T47D (cell line): ENCODE measurements at places on chromosomes 3 and 15.
A peak's percentile ranks its signal among the peaks of the same experiment; 100 is the strongest.

DNA sequence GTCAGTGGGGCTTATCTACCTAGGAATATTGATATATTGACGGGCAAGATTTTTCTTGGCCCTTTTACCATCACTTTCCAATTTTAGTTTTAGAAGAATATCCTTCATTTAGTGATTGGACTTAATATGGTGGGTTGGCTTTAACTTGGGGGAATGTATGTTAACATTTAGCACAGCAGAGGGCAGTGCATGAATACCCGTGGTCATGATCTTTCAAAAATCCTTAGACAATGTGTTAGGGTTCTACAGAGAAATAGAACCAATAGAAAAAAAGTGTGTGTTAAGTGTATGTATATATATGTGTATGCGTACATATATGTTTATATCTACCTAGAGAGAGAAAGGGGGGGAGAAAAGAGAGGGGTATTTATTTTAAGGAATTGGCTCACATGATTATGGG is 36.9 kb downstream of the GPR171 start:
- DNase-seq: no peak

- no peak for DNase-seq
Measured at GRCh38 chr3:135897715-135898114, 67.8 kb upstream of the PPP2R3A start.

DNA sequence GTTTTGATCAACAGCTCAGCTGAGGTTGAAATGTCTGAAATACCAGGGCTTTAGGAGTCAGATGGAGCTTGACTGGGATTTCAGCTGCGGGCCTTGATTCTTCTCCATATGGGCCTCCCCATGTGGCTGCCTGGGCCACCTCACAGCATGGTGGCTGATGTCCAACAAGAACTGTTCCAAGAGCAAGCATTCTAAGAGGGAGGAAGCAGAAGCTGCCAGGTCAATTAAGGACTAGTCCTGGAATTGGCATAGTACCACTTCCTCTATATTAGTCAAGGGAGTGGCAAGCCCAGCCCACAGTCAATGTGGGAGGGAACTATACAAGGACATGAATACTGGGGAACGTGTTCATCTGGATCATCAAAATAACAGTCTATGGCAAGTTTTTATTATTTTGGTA is 181.7 kb upstream of the ANKRD28 start:
- DNase-seq: no peak

DNA sequence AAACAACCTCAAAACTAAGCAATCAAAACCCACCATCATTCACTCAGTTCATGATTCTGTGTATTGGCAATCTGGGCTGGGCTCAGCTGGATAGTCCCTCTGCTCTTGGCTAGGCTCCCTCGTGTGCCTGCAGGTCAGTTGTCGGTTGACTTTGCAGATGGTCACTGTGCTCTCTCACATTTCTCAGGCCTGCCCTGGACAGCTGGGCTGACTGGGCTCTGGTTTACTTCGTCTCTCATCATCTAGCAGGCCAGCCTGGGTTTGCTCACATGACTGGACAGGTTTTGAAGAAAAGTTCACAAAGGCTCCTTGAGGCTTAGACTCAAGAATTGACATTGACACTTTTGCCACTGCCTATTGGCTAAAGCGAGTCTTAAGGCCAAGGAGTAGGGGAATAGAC is 105.0 kb upstream of the CTNNB1 start:
- no peak for DNase-seq

GRCh38 chr3:141239511-141240281 is 8.1 kb downstream of the PXYLP1 start:
- peak; percentile 60 for DNase-seq

DNA sequence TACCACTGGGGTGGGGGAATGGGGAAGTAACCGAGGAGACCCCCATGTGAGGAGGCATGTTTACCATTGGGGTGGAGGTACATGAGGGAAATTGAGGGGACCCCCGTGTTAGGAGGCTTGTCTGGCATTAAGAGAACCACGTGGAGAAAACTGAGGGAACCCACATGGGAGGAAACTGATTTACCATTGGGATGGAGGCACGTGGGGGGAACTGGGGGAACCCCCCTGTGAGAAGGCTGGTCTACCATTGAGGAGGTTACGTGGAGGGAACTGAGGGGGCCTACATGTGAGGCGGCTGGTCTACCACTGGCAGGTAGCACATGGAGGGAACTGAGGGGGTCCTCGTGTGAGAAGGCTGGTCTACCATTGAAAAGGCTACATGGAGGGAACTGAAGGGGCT is 159.4 kb downstream of the FBLN2 start:
- DNase-seq: no peak

- DNase-seq: no peak
Measured at GRCh38 chr15:27479296-27480140, 508.5 kb downstream of the GABRG3 start.

DNA sequence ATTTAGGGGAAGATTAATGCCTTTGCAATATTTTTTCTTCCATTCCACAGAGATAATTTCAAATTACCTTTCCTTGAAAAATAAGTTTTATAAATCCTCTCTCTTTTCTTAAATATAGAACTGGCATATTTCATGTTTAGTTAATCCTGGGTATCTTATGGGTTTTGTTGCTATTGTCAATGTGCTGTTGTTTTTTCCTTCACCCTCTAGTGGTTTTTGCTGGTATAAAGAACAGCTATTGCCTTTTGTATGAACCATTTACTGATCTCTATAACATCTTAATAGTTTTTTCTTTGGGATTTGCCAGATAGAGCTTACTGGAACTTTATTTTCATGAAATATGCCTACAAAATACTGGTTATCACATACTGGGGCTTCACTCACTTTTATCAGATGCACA is 359.6 kb upstream of the DPPA4 start:
- DNase-seq: no peak

- DNase-seq: no peak
Measured at GRCh38 chr3:23981955-23982354, 36.9 kb downstream of the NR1D2 start.

- DNase-seq: no peak
Measured at GRCh38 chr3:186985661-186986364, 55.5 kb downstream of the ST6GAL1 start.

DNA sequence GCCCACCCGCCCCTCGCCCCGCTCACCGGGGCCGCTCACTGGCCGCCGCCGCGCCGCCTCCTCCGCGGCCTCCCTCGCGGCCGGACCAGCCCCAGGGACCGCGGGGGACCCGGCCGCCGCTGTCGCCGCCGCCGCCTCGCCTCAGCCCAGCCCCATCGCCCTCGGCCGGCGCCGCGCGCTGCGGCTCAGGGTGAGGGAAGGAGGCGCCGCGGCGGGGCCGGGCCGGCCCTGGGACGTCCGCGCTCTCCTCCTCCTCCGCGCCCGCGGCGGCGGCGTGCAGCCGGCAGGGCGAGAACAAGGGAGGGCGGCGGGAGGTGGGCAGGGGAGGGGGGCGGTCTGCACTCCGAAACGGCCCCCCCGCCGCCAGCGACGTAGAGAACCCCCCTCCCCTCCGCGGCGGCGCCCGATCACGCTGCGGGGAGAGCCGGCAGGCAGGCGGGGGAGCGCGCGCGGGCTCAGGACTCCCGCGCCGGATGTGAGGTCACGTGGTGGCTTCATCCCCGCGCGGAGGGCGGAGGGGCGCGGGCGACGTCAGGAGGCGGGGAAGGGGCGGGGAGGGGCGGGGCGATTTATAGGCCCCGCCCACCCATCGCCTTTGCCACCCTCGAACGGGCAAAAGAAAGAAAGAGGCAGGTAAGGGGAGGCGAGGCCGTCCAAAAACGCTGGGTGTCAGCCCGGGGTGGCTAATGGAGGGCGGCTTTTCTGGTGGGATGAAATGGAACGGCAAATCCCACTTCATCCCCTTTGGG is at the start of gene ATP13A3:
ATP13A3 (minus strand) TSS at position 463 of the 749 bp plus-strand sequence. CDS start 24,812 bp downstream, outside the sequence.
- DNase-seq: peak; percentile 99

GRCh38 chr15:52287114-52287513 is 8.5 kb downstream of the MYO5C start:
- DNase-seq: no peak

- no peak for DNase-seq
Measured at GRCh38 chr3:194877291-194878119, 191.8 kb downstream of the FAM43A start.

DNA sequence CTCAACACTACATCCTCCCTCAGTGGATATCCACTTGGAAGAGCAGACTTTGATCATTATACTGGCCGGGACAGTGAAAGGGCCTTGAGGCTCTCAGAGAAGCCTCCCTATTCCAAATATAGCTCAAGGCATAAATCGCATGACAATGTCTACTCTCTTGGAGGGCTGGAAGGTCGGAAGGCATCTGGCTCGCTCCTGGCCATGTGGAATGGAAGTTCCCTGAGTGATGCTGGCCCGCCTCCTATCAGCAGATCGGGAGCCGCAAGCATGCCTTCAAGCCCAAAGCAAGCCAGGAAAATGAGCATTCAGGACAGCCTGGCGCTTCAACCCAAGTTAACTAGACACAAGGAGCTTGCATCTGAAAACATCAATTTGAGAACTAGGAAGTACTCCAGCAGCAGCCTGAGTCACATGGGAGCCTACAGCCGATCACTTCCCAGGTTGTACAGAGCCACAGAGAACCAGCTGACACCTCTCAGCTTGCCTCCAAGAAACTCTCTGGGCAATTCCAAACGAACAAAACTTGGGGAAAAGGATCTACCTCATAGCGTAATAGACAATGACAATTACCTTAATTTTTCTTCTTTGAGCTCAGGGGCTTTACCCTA is 25.4 kb downstream of the PHLDB2 start:
- DNase-seq: no peak

- no peak for DNase-seq
Measured at GRCh38 chr3:141330235-141330634, 38.1 kb upstream of the ZBTB38 start.

DNA sequence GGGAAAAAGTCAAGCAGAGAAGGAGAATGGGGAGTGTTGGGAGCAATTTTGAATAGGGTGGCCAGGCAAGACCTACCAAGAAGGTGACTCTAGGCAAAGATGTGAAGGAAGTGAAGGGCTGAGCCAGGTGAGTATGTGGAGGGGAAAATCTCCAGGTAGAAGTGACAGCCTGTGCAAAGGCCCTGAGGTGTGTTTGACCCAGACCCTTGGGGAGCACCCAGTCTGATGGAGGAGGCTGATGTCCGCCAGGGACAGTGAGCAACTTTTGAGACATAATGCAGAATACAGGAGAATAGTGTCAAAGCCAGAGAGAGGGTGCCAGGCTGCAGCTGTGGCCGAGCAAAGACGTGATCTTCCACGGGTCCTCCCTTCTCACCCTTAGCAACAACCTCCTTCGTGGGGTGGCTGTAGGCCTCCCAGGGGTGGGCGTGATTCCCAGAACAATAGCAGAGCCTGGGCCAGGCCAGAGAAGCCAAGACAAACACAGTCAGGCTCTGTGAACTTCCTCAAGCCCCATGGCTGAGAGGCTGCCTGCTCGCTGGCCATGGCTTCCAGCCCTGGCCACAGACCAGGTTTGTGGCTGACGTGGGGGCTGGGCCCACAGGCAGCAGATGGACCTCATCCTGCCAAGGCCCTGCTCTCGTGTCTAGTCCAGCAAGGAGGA is 58.1 kb downstream of the SLC6A6 start:
- peak; percentile 74 for DNase-seq

- DNase-seq: peak; percentile 54
Measured at GRCh38 chr3:139797724-139798343, 120.1 kb upstream of the NMNAT3 start.

- DNase-seq: no peak
Measured at GRCh38 chr3:49271047-49271446, 6.0 kb downstream of the C3orf62 start.

- no peak for DNase-seq
Measured at GRCh38 chr3:149553781-149554451, 79.4 kb downstream of the TM4SF4 start.

DNA sequence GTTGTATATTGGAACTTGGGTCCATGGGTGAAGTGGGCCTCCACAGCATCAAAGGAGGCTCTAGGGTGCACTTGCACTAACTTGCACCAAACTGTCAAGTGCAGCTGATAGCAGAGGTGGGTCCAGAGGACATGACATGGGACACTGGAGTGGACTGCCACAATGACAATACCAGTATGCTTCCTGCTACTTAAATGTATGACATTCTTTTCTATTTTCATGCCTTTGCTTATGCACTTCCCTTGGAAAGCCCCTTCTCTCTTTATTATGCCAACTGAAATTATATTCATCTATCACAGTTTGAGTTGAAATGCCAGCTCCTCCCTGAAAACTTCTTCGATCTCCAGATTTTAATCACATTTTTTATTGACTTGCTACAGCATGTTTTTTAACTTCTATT is 101.8 kb downstream of the CFAP20DC start:
- DNase-seq: no peak

GRCh38 chr3:10447527-10448260 is 57.7 kb downstream of the ATP2B2 start:
- DNase-seq: no peak

DNA sequence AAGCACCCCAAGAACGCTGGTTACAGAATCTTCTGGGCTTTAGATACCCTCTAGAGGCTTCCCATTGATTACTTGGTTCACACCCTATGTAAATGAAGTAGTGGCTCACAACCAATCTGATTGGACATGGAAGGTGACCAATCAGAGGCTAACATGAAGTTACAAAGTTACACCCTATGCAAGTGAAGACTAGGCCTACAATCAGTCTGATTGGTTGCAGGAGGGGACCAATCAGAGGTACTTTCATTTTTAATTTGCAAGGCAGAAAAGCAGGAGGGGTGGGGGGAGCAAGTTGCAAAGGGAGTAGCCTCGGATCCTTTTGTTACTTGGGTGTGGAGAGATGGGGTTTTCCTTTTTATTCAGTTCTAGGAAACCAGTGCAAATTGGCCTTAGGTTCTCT is 11.1 kb upstream of the RTP2 start:
- no peak for DNase-seq

- DNase-seq: no peak
Measured at GRCh38 chr3:128504963-128505730, 12.1 kb upstream of the GATA2 start.

DNA sequence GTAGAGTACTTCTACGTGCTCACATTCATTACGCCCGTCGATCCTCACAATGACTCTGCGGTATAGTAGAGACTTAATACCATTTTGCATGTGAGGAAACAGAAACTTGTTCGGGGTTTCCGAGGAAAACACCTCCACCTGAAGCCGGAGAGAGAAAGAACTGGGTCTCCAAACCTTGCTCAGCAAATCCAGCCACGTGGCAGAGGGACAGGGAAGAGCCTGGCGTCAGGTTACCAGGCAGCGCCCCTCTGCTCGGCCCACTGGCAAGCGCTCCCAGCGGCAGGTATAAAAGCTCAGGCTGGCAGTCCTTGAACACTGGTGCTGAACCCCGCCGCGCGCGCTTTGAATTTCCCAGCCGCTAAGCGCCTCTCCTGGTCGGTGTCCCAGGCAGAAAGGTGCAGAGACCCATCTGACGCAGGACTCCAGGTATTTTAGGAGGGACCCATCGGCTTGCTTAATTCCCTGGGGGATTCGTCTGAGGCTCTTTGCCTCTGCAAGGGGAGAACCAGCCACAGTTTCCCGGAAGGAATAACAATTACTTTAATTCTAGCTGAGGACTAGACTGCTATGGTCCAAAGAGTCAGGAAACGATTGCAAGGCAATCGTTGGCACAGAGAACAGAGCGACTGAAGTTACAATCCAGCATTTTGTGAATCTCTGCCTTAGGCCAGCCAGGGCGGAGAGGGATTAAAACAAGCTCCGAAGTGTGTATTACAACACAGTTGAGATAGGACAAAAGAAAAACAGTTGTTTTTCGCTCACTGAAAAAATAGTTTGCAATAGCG is at the start of gene C2CD4A:
C2CD4A (plus strand) TSS at position 315 of the 785 bp plus-strand sequence. CDS start 637 bp downstream, outside the sequence.
- peak; percentile 93 for DNase-seq
